ENCODE measurements at places on chromosomes 4 and X. TPM values are rescaled to one million over a fixed set of nuclear protein-coding genes. Genes with fewer than 3 reads are reported as not detected.

SMR3A gene
- not detected for total RNA-seq

MTMR8 gene
- 4.9 TPM for total RNA-seq

ZNF711 gene
- 0.55 TPM for total RNA-seq

TMEM154 gene
- 29.7 TPM for total RNA-seq

PRRG1 gene
- total RNA-seq = not detected

IKBKG gene
- total RNA-seq = 45.1 TPM

ASMT gene
- total RNA-seq = 0.20 TPM

Measured in T-helper 2 cell treated with Interferon-gamma antibody and Interleukin-4, amounts not matched to agents 100 ng/mL and 5 ng/mL, for 36 hours (primary cell).